WERI-Rb-1 (cell line): ENCODE measurements at places on chromosomes 16 and 17.

DNA sequence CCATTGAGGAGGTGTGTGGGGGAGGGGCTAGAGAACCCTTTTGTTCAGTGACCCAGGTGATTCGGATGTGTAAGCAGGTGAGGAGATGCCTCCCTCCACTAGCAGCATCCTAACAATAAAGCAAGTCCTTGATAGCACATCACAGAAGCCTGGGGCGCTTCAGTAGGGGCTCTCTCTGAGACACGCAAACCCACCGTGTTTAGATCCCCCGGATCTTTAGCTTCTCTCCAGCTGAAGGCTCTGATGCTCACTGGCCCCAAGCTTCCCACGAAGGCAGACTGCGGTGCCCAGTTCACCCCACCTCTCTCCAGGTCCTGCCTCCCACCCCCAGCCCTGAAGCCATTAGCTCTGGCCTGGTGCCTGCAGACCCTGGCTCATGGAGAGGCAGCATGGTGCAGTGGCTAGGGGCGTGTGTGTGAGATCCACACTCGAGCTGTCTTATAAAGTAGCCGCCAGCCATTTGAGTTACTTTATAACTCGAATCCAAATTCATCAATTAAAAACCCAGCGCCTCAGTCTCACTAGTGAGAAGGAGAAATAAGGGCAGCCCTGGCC lies 204.7 kb upstream of the TNRC6C start:
- no peak for DNase-seq

- no peak for DNase-seq
These were observed 8.2 kb downstream of the COTL1 start for GRCh38 chr16:84609563-84610177.

DNA sequence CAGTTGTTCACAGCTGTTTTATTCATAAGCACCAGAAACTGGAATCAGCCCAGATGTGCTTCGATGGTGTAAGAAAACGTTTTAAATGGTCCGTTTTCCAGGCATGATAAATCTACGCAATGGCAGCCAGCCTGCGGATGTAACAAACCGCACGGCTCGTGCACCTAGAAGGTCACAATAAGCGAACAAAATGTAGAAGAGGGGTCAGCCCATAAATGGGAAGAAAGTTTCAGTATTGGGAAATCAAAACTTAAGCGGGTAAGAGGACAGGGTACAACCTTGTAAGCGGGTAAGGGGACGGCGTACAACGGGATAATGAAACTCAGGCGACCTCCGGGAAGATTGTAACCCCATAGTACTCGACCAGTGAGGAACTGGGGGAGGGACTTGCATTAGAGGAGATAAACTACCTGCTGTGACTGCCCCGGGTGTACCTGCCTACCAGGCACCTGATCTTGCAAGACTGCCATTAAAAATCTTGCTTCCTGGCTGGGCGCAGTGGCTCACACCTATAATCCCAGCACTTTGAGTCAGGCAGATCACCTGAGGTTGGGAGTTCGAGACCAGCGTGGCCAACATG lies 66.6 kb downstream of the ANKRD11 start:
- DNase-seq = no peak

- DNase-seq = peak; percentile 47
These were observed 296.7 kb upstream of the IRX5 start for GRCh38 chr16:54633943-54634362.

DNA sequence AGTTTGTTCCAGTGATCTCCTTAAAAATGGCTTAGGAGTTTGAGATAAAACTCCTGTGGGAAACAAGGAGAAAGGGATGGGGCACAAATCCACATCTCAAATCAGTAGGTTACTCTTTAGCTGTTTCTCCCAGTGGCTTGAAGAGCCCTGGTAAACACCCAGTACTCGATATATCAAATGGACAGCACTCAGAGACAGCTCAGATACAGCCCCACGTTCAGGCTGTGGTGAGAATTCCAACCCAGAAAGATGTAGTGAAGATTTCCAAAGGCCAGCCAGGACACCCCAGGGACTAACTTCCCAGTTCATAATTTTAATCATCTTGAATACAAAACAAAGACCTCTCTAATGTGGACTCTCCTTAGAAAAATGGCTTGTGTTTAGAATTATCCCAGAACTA lies 6.4 kb upstream of the VEZF1 start:
- no peak for DNase-seq

DNA sequence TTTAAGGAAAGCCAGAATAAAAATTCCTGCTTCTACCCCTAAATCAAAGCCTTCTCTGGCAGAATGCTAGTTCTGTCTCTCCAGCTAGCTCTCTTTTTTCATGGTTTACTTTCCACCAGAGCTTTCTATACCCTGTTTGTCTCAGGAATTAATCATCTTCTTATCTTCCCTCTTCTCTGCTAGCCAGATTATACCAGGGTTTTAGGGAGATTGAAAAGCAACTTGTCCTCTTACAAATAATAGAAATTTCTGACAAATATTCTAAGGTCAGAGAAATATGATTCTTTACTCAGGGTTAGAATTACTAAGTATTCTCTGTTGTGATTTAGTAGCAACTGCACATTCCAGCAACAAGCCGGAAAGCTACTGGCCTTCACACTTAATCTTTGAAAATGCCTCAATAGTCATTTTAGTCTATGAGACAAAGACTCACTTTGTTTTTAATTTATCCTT lies 166.4 kb downstream of the TANC2 start:
- no peak for DNase-seq

DNA sequence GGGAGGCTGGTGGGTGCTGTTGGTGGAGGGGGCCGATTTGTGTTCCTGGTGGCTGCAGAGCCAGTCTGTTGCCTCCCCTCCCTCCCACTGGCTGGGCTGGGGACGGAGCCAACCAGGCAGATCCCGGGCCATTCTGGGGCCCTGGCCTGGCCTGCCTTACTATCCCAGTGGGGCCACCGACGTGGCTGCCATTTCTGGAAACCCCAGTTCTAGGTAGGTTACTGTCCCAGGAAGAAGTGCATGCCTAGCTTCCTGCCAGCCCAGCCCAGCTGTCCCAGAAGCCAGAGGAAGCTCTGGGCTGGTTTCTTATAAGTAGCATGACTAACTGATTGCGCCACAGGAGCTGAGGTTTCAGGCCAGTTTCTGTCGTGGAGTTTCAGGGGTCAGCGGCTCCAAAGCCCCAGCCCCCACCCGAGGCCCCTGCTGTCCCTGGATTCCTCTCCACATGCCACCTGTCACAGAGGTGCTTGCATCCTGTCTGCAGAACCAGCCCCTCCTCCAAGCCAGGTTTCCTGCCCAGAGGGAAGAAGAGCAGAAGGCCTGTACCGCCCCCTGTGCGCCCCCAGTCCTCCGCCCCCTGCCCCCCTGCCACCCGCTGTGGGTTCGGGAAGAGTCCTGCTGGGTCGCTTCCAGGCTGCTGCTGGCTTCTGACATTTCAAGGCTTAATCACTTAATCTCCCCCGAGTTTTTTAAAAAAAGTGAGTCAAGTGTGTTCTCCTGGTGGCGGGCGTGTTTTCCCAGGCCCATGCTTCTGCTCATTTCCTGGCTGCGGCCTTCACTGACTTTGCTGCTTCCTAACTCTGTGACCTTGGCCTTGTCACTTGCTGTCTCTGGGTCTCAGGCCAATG lies 13.2 kb downstream of the IL4R start:
- DNase-seq = peak; percentile 99

GRCh38 chr16:48936811-48937210 lies 326.8 kb upstream of the N4BP1 start:
- DNase-seq = no peak

DNA sequence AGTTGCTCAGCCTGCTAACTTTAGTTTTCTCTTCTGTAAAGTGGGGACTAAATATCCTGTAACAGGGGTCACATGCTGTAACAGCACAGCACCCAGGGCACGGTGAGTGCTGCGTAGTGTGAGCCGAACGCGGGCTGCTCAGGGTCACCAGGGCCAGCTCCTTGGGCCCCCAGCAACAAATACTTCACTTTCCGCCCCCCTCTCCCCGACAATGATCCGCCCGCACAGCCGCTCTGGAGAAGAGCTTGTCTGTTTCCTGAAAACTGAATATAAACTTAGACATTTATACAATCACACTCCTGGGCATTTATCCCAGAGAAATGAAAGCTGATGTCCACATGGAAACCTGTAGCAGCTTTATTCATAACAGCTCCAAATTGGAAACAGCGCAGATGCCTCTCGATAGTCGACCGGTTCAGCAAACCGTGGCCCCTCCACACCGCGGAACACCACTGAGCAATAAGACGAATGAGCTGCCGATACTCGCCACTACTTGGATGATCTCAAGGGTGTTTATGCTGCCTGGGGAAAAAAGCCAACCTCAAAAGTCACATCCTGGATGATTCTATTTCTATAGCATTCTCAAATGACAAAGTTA lies 267.2 kb downstream of the PARN start:
- no peak for DNase-seq

- no peak for DNase-seq
These were observed 5.7 kb upstream of the TVP23A start for GRCh38 chr16:10824111-10824893.

- DNase-seq = no peak
These were observed 3.8 kb upstream of the CHD3 start for GRCh38 chr17:7884581-7885366.

DNA sequence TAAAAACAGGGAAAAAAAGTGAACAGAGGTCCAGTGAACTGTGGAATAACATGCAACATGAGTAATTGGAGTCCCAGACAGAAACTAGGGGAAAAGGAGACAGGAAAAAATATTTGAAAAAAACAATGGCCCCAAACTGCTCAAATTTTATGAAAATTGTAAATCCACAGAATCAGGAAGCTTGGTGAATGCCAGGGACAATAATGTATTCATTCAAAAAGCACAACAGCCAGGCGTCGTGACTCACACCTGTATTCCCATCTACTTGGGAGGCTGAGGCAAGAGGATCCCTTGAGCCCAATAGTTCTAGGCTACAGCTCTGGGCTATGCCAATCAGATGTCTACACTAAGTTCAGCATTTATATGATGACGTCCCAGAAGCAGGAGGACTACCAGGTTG lies 23.7 kb downstream of the NCOR1 start:
- no peak for DNase-seq

GRCh38 chr17:27975146-27976011 lies 67.1 kb upstream of the NLK start:
- DNase-seq = no peak

DNA sequence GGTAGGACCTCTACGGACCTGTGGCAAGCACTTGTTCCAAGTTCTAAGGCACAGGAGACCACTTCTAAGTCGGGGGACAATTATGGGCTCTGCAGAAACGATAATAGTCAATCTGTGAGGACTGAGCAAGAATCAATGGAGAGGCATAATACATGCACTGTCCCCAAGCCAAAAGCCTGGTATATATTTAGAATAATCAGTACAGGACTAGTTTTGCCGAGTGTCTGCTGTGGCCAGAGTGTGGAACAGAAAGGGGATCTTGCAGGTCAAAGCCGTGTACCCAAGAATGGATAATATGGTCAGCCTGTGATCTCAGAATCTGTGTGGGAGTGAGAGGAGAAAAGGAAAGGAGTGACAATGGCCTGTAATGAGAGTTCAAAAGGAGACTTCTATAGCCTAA lies 80.2 kb upstream of the GNAO1 start:
- no peak for DNase-seq

DNA sequence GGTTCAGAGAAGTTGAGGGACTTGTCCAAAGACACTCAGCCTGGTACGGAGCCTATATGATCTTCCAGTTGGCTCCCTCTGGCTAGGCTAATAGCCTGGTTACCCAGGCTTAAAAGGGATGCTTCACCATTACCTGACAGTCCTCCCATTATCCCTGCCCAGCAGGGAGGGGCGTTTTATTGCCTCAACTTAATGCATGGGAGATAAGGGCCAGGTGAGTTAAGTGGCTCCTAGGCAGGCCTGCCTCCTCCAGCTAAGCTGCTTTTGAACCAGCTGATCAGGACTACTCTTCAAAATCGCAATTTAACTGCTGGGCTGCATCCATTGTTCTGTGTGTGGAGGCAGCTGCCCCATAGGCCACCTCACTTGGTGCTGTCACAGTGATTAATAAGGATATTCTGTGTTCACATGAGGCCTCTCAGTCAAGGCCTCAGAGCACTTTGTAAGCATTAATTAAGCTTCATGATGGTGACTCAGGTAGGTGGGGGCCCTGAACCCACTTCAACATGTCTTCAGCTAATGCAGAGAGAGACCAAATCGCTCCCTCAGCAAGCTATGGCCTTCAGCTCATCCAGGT lies 27.9 kb downstream of the SMPD3 start:
- DNase-seq = peak; percentile 14

DNA sequence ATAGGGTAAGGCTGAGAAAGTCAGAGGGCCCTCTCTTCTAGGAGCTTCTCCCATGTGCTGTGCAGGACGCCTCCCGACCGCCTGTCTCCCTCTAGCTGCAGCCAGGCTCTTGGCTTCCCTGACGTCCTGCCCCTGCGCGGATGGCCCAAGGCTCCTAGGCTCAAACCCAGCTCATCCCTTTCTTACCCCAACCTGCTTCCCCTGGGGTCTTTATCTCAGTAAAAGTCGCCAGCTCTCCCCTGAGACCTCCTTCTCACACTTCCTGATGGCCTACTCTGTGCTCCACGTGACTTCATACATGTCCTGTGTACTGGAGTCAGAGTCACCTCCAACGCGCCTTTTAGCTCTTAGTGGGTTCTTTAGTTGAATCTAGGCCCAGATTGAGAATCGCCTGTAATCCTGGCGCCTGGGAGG lies 1.1 kb upstream of the ZNF747 start:
- DNase-seq = peak; percentile 80

DNA sequence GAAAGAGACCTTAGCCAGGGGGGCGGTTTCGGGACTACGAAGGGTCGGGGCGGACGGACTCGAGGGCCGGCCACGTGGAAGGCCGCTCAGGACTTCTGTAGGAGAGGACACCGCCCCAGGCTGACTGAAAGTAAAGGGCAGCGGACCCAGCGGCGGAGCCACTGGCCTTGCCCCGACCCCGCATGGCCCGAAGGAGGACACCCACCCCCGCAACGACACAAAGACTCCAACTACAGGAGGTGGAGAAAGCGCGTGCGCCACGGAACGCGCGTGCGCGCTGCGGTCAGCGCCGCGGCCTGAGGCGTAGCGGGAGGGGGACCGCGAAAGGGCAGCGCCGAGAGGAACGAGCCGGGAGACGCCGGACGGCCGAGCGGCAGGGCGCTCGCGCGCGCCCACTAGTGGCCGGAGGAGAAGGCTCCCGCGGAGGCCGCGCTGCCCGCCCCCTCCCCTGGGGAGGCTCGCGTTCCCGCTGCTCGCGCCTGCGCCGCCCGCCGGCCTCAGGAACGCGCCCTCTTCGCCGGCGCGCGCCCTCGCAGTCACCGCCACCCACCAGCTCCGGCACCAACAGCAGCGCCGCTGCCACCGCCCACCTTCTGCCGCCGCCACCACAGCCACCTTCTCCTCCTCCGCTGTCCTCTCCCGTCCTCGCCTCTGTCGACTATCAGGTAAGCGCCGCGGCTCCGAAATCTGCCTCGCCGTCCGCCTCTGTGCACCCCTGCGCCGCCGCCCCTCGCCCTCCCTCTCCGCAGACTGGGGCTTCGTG lies at the start of gene MAPT:
TSS of gene MAPT (plus strand) at position 533 of the 763 bp plus-strand sequence. CDS start 67,784 bp downstream, outside the sequence.
- peak; percentile 96 for DNase-seq

DNA sequence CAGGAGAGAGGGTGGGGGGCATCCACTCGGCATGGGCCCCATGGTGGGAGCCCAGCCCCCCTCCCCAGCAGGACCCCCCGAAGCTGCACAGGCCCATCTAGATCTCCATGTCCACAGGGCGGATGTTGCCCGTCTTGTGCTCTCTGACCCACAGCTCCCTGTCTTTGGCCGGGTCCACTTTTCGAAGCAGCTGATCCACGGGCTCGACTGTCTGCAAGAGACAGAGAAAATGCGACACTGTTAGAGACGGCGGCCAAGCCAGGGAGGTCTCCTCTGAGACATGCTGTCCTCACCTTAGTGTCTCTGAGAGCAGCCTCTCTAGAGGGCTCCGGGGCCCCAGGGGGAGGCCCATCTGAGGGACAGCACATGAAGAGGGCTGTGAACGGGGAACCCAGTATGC lies 12.1 kb upstream of the RCVRN start:
- no peak for DNase-seq
